Activated CD8-positive, alpha-beta memory T cell treated with anti-CD3 and anti-CD28 coated beads for 48 hours (primary cell): ENCODE measurements at places on chromosomes 5 and 9.

GRCh38 chr9:135950135-135950682 lies 11.0 kb downstream of the UBAC1 start:
- DNase-seq = no peak

DNA sequence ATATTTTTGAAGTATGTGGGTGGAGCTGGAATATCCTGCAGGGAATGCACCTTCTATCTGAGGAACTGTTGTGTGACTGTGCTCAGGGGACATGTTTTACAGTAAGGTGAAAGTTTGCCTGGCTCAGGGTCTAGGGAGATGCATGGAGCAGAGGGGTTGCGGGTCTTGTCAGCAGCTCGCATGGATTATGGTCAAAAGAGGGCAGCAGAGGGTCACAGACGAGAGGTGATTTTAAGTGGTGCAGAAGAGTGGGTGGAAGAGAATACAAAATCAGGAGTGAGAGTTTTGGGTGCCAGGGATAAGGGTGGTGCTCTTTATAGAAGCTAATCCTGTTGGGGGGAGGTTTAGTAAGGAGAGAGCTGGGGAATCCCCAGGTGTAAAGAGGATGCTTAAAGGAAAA lies 53.5 kb upstream of the GRIN3A start:
- DNase-seq = no peak

DNA sequence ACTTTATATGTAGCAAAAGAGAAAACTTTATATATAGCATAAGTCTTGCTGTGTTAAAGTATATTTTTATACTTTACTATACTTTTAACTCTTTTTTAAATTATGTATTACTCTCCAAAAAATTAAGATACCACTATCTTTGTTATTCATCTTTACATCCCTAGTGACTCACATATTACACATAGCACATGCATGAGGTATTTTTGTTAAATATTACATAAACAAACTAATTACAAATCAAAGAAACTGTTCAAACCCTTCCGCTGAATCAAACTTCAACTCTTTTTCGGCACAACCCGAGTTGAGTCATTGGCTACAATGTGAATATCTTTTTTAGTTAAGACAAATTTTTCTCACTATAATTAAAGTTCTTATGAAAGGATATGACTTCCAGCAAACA lies 32.1 kb downstream of the NADK2 start:
- DNase-seq = no peak

DNA sequence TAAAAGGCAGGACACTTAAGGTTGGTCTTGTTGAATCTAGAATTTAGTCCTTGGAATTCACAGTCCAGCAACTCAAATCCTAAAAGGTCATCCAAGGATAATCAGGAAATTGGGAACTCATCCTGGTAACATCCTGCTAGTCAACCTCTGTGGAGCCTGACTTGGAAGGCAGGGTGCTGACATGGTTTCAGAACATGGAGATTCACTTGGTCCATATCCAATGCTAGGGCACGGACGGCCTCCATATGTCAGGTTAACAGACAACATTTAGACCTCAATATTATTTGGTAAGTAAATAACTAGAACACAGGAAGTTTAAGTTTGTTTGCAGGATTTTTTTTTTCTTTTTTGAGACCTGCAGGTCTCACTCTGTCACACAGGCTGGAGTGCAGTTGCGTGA lies 783 bp upstream of the DNAH5 start:
- DNase-seq = no peak

- no peak for DNase-seq
Measured at GRCh38 chr9:98442541-98442940, 187.1 kb upstream of the TBC1D2 start.
